Stimulated activated CD8-positive, alpha-beta memory T cell treated with anti-CD3 and anti-CD28 coated beads, Interleukin-15, amount 100 ng/mL, for 24 hours (primary cell): ENCODE measurements at places on chromosomes 12 and 14.

- DNase-seq: no peak
Measured at GRCh38 chr12:117069926-117070900, 29.0 kb downstream of the TESC start.

DNA sequence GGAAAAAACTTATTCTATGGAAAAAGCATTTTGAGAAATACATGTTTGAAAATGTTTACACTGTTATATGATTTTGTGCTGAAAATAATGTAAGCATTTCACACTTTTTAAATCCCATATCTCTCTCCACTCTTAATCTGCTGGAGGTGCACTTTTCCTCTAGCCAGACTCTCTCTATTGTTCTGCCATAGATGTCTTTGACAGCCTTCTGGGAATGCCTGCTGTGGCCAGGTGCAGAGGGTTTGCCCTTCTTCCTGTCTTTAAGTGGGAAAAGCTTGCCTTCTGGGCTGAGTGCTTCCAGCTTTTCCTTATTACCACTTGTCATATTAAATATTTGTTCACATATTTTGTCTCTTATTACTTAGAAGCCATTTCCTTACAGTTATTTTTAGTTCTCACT lies 60.1 kb upstream of the PPM1H start:
- no peak for DNase-seq

DNA sequence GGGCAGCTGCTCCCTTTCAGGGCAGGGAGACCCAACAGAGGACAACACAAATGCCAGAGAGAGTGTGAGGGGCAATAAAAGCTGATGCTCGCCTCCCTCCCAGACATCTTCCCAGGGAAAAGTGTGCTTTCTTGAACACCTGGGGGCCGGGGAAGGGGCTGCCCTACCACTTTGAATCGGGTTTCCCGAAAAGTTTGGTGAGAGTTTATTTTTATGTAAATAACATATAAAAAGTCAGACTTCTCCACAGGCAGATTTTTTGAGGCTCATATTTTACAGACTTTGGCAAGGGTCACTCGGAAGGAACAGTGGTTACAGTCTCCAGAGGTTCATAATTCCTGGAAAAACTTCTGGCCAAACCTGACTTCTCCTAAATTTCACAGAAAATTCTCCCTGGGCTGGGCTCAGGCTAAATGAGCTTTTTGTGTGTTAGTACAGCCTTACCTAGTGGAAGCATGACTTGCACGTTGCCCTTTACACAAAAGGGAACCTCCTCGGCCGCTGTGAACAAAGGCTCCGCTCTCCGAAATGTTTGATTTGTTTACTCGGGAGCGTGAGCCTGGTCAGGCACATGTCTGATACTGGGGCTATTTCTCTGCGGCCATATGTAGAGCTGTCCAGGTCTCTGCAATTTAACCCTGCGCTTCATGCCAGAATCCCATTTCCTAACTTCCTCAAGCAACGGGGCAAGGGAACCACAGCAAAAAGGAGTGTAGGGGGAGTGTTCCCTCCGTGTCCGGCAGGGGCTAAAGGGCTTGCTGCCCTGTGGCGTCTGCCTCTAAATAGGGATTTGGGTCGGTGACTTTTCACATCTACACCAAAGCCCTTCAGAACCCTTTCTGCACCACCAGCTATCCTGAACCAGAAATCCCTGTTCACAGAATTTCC lies 3.4 kb downstream of the RTL1 start:
- DNase-seq: no peak

DNA sequence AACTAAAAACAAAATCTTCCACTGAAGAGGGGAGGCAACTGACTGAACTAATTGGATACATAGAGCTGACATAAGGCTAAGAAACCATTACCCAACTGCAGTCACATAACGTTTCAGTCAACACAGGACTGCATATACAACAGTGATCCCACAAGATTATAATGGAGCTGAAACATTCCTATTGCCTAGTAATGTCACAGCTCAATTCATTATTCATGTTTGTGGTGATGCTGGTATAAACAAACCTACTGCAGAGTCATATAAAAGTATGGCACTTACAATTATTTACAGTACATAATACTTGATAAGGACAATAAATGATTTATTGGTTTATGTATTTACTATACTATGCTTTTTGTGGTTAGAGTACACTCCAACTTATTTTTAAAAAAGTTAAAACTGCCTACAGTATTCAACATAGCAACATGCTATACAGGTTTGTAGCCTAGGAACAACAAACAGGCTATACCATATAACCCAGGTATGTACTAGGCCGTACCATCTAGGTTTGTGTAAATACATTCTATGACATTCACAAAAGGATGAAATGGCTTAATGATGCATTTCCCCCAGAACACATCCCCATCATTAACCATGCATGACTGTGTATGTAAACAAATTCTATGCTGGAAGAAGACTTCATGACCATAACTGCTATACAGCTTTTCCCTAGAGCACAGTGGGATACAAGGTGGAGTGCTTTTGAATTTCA lies 4.3 kb downstream of the NAP1L1 start:
- DNase-seq: no peak

DNA sequence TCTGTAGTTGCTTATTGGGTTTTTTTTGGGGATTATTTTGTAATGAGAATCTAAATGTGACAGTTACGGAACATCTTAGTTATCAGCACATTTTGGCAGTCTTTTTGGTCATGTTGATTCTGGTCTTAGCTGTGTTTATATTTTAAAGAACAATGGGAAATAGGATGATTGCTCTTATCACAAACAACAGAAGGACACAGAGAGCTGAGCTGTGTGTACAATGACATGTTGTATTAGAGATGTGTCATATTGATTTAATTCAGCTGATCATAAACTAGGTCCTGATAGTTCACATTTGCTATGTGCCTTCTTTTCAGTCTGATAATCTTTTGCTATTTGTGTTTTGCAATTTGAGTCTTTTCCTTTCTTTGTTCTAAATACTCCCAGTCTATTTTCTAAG lies 781.7 kb downstream of the TRHDE start:
- no peak for DNase-seq

DNA sequence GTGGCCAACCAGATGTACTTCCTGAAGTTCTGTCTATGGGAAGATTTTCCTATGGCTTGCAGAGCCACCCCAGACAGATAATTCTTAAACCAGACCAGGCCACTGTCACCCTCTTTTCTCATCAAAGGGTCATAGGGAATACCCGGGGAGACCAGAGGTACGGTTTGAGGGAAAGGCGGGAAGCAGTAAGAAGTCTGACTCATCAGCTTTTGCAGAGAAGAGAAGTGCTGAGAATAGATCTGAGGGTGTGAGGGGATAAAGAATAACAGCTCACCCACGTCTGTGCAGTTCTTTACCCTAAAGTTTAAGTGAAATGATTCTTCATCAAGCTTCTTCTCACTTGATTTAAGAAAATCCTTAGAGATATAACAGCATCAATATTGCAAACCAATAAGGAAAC lies 21.3 kb upstream of the POC1B start:
- no peak for DNase-seq

DNA sequence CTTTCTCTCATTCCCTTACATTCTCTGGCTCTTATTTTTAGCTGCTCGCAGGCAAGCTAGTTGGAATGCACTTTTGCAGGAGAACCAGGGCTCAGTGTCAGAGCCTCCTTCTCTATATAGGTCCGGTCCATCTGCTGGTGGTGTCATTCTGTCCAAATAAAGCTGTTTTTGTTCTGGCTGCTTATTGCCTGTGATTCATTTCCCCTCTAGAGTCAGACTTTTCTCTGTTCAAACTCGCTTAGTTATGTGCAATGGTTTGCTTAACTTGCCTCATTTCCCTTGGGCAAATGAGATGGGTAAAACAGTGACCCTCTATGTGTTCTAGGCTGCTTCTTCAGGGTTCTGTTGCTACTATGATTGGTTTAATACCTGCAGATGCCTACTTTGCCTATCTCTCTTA lies 2.9 kb downstream of the SMARCD1 start:
- no peak for DNase-seq

- DNase-seq: peak; percentile 29
Measured at GRCh38 chr14:104563742-104564615, 15.6 kb upstream of the C14orf180 start.

DNA sequence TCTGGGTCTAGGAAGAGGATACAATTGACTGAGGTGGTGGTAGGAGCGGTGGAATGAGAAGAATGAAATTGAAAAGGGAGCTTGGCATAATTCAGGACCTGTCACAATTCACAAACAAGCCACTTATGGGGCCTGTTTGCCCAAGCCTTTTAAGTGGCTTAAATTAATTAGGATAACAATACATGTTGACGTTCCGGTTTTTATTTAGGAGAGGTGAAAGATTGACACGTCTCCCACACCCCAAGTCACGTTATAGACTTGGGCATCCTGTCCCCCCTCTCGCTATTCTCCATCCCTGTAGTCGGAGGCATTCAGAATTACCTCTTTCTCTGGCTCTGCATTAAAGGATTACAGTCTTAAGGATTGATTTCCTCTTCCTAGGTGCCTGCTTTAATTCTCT lies 954 bp upstream of the CALCOCO1 start:
- DNase-seq: no peak

- DNase-seq: no peak
Measured at GRCh38 chr12:46803517-46803916, 22.3 kb downstream of the SLC38A4 start.

- no peak for DNase-seq
Measured at GRCh38 chr14:106850913-106851825, 1324.8 kb downstream of the TMEM121 start.

DNA sequence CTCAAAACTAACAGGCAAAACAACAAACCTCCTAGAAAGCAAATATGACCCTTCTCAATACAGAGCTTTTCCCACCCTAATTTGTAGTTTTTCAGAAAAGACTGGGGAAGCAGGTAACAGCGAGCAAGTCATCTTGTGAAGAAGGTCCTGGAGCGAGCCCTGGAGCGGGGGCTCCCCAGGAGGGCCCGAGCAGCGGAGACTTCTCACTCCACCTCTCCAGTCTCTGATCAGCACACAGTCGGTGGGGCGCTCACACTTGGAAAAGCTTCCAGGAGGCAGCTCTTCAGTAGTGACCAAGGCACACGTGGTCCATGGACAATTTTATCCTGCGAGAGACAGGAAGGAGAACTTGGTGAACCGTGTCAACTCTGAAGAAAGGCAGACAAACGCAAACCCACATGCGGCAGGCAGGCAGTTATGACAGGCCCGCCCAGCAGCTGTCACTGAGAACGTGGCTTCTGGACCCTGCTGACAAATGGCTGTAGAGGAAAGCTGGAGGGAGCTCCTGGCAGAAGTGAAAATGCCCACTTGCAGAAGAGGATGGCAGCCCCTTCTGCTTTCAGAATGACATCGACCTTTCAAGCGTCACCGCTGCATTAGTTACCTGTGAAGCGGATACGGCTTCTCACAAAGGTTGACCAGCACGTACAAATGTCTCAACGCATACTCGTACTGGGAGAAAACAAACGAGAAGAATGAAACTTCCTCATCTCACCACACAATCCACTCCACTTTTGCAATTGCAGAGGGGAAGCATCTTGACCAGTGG lies 44.2 kb downstream of the LGMN start:
- DNase-seq: no peak

GRCh38 chr12:45342171-45342570 lies 126.3 kb downstream of the ANO6 start:
- no peak for DNase-seq

DNA sequence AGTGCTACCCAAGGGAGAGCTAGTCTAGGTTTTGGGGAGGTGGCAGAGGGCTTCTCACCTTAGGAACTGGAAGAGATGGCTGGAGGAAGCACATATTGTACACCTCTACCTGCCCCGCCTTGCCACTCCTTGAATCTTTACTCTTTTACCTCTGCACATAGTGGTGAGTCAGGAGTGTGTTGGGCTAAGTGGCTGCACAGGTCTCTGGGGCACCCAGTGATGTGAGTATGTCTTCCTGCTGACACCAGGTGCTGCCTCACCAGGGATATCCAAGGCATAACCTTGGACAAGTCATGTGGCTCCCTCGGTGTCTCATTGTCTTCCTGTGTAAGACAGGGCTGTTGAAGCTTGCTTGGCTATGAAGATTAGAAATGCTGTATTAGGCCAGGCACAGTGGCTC lies 19.8 kb upstream of the CABP1 start:
- DNase-seq: no peak

DNA sequence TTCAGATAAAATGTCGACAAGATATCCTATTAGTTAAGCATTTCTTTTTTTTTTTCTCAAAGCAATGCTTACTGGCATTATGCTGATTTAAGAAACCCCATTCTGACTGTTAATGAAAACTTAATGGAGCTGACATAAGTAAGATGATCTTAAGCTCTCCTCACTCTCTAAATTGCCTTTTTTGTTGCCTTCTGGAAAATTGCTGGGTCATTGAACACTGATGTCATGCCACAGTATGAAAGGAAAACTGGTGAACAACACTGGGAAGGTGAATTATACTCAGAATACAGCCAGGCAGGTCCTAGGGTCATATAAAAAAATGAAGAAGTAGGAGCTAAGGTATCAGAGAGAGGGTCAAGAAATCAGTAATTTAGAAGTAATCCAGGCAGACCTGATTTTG lies 179.9 kb downstream of the BTG1 start:
- DNase-seq: no peak

DNA sequence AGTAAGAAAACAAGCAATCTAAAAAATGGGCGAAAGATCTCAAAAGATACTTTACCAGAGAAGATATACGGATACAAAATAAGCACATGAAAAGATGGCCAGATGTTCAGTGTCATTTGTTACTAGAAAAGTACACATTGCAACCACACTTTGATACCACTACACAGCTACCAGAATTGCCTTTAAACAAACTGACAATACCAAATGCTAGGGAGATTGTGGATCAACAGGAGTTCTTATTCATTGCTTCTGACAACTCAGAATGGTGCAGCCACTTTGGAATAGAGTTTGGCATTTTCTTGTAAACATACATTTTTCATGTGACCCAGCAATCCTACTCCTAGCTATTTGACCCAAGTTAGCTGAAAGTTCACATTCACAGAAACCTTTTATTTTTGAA lies 136.3 kb downstream of the FUT8 start:
- no peak for DNase-seq

GRCh38 chr14:92653162-92653651 lies 95.2 kb downstream of the LGMN start:
- DNase-seq: no peak

GRCh38 chr12:2118061-2118460 lies 65.3 kb downstream of the CACNA1C start:
- no peak for DNase-seq

DNA sequence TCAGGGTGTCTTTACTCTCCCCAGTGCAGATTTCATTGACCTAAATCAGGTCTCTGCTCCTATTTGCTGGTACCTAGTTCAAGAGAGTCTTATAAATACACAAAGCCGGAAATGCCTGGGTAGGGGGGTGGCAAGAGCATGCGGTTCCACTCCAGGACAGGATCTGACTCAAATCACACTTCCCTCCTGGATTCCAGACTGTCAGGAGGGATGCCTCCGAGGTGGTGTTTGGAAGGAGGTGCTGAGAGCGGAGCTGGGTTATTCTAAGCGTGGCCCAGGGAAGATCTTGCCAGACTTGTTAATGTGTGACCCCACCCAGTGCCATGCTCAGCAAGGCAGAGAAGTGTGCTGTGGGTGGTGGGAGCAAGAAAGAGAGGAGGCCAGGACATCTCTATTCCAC lies 49.8 kb downstream of the B4GALNT3 start:
- DNase-seq: no peak

- DNase-seq: no peak
Measured at GRCh38 chr12:90207799-90208198, 499.2 kb upstream of the ATP2B1 start.

- DNase-seq: no peak
Measured at GRCh38 chr12:118058881-118059280, 2.1 kb downstream of the WSB2 start.
